ELR (cell line): ENCODE measurements at places on chromosomes 16 and 17.

DNA sequence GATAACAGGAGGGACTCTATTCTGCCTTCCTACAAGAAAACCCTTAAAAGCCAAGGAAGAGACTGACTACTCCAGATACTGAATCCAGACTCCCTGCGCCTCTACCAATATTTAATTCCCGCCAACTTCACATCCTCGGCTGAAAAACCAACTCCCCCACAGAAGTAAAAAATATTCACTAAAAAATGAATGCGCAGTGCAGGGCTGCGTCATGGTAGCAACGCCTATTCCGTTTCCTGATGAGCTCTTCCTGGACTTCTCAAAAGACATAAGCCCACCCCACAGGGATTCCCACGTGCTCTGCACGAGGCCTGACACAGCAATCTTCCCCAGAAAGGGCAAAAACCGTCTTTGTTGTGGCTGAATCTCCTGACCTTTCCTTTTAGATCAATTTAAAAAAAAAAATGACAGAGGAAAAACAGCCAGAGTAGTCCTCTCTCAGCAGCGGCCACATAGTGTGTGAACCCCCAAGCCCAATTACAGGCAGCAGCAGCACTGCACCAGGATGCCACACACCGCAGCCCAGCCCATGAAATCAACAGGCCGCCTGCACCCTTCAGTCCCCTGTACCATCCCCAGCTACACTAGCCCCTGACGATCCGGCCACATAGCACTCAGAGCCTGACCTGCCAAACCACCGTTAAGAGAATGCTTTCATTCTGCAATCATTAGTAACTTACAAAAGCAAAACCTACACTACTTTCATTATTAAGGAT, 23.9 kb downstream of the KLHDC4 start:
- DNase-seq = no peak

- DNase-seq = no peak
Measured at GRCh38 chr16:5551909-5552308, 454.3 kb upstream of the EEF2KMT start.

DNA sequence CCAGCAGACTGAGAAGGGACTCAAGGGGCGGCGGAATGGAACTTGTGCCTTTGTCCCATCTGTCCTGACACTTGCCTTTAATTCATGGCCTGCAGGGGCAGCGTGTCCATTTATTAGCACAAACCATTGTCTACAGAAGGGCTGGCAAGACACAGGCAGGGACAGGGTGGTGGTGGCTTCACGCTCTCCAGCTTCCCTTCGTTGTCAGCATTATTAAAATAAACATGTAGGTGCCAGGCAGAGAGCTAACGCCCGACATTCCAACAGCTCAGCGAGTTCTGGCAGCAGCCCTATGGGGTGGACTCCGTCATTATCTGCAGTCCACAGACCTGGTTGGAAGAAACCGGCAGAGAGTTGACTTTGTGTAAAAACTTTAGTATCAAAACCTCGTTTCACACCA, 16.3 kb downstream of the DNAI2 start:
- DNase-seq = no peak

DNA sequence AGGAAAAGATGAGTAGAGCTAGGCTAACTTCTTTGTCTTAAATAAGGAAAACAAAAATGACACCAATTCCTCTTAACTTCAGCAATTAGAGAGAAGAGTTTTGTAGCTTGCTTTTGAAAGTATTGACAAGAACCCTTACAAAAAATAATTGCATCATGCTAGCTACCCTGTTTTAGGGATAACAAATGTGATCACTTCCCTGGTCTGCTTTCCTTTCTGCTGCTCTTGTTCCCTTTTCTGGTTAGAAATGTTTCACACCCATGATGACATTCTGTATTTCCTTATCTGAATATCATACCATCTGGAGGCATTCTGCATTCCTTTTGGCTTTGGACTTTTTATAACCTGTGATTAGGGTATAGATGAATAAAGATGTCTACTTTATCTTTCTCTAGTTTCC, 9.9 kb upstream of the SMIM36 start:
- no peak for DNase-seq

GRCh38 chr17:77117415-77117814, 23.4 kb upstream of the SEC14L1 start:
- no peak for DNase-seq
